Spinal cord (tissue), 10 donors: ENCODE measurements at places on chromosomes 1 and 21. TPM values are rescaled to one million over a fixed set of nuclear protein-coding genes. Genes with fewer than 3 reads are reported as not detected.

GRCh38 chr1:51329443-51330325 lies 678 bp downstream of the TTC39A start:
- no peak for DNase-seq
- H3K4me3 ChIP-seq, result no peak overlapping the region
- H3K36me3 ChIP-seq, result no peaks in the 10 kb centered on the region
- no peak overlapping the region for H3K27ac ChIP-seq
- peaks cover 11% of the 10 kb centered on the region for H3K27me3 ChIP-seq

DNA sequence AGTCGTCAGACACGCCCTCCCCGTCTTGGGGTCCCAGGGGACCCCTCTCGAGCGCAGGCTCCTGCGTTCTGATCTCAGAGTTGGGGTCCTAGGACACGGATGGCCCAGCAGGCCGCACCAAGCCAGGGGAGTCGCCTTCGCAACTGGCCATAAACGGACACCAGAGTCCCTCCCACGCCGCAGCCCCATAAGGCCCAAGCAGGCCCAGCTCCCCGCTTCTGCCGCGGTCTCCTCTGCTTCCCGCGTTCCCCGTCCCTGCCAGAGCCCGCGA lies 633 bp downstream of the DMRTA2 start:
- no peak overlapping the region for H3K4me3 ChIP-seq
- peaks cover 70% of the 10 kb centered on the region for H3K4me1 ChIP-seq
- H3K27ac ChIP-seq, result no peak overlapping the region

DNA sequence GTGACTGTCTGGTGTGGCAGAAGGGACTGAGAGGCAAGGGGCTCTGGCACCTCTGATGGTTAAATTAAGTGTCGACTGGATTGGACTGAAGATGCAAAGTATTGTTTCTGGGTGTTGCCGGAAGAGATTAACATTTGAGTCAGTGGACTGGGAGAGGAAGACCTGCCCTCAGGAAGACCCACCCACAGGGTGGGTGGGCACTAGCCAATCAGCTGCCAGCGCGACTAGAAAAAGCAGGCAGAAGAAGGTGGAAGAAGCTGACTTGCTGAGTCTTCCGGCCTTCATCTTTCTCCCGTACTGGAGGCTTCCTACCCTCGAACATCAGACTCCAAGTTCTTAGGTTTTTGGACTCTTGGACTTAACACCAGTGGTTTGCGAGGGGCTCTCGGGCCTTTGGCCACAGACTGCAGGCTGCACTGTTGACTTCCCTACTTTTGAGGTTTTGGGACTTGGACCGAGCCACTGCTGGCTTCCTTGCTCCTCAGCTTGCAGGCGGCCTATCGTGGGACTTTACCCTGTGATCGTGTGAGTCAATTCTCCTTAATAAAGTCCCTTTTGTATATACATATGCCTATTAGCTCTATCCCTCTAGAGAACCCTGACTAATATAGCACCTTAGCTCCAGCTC lies 79.6 kb downstream of the KAZN start:
- H3K36me3 ChIP-seq, result no peaks in the 10 kb centered on the region
- no peaks in the 10 kb centered on the region for H3K27me3 ChIP-seq
- H3K4me3 ChIP-seq, result no peak overlapping the region
- H3K27ac ChIP-seq, result no peak overlapping the region
- no peak for DNase-seq

GRCh38 chr1:242427519-242427918 lies 97.0 kb downstream of the PLD5 start:
- no peak for DNase-seq
- H3K36me3 ChIP-seq, result no peaks in the 10 kb centered on the region
- H3K27ac ChIP-seq, result no peak overlapping the region
- H3K27me3 ChIP-seq, result no peaks in the 10 kb centered on the region

- peaks cover 30% of the 10 kb centered on the region for H3K36me3 ChIP-seq
- no peak overlapping the region for H3K4me3 ChIP-seq
- no peaks in the 10 kb centered on the region for H3K27me3 ChIP-seq
- H3K4me1 ChIP-seq, result peaks cover 7% of the 10 kb centered on the region
- DNase-seq, result no peak
These were observed 544.1 kb downstream of the KIF26B start for GRCh38 chr1:245698860-245699259.

GRCh38 chr21:18529254-18529653 lies 125.7 kb upstream of the TMPRSS15 start:
- no peak overlapping the region for H3K27ac ChIP-seq
- H3K36me3 ChIP-seq, result no peaks in the 10 kb centered on the region
- DNase-seq, result no peak

Gene SAMSN1
- total RNA-seq, result 9.4 TPM

Gene HTR6
- total RNA-seq, result 0.22 TPM

Gene HMCN1
- total RNA-seq, result 20.0 TPM
